ENCODE measurements at places on chromosomes 3 and 15.

DNA sequence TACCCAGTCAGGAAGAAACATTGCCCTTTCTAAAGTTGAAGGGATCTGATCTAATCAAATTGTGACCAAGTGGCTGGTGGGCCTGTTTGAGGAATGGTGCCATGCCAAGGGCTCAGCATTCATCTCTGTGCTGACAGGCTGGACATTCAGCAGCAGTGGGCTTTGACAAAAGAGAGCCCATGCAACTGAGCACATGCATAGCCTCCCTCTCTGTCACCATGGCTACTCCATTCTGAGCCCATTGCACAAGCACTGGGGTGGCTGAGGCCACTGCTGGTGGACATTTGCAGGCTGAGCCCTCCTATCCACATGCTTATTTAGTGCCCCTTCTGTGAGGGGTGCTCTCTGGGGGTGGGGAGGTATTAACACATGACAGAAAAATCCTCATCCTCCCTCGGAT, 28.6 kb upstream of the TNFSF10 start:
- no peak overlapping the region for H3K27ac ChIP-seq
- H3K4me1 ChIP-seq: no peaks in the 10 kb centered on the region

GRCh38 chr3:179528772-179529171, 34.0 kb upstream of the ACTL6A start:
- no peaks in the 10 kb centered on the region for H3K4me1 ChIP-seq
- no peaks in the 10 kb centered on the region for H3K36me3 ChIP-seq
- H3K4me3 ChIP-seq: no peak overlapping the region

GRCh38 chr3:97974996-97975395, 2.8 kb upstream of the RIOX2 start:
- no peaks in the 10 kb centered on the region for H3K36me3 ChIP-seq
- H3K27ac ChIP-seq: no peak overlapping the region
- no peak overlapping the region for H3K4me3 ChIP-seq
- DNase-seq: no peak
- H3K4me1 ChIP-seq: peaks cover 17% of the 10 kb centered on the region

- H3K36me3 ChIP-seq: no peaks in the 10 kb centered on the region
- no peak overlapping the region for H3K4me3 ChIP-seq
- no peak for DNase-seq
- H3K27ac ChIP-seq: no peak overlapping the region
These were observed 7.3 kb upstream of the CHCHD6 start for GRCh38 chr3:126696701-126697267.

DNA sequence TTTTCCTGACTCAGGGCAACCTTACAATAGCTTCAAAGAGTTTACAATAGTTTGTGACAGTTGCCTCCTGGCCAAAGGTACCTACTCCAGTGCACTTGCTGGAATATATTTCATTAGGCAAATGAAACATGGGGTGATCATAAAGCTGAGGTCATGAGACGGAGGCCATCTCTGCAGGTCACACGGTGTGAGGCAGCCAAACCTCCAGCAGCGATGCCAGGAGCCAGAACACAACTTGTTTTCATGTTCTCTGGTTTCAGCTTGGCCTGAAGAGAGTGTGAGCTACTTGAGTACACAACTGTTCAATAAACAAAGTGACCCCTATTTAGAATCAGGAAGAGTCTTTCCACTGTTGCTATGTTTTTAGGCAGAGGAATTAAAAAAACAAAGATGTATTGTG, 42.7 kb upstream of the PYGO1 start:
- H3K4me1 ChIP-seq: peaks cover 2% of the 10 kb centered on the region
- H3K27me3 ChIP-seq: peaks cover 8% of the 10 kb centered on the region
- no peak overlapping the region for H3K4me3 ChIP-seq
- H3K36me3 ChIP-seq: no peaks in the 10 kb centered on the region
- H3K27ac ChIP-seq: no peak overlapping the region
- no peak for DNase-seq

- H3K4me1 ChIP-seq: peaks cover 2% of the 10 kb centered on the region
- H3K27ac ChIP-seq: no peak overlapping the region
- H3K36me3 ChIP-seq: no peaks in the 10 kb centered on the region
- no peak overlapping the region for H3K4me3 ChIP-seq
These were observed 30.4 kb downstream of the CDIN1 start for GRCh38 chr15:36609793-36610192.

Data from memory B cell (primary cell).